ENCODE measurements at places on chromosomes 4 and X.

GRCh38 chr4:184392316-184392715, 82.0 kb downstream of the IRF2 start:
- no peak for DNase-seq

GRCh38 chrX:64394059-64394873, 986 bp downstream of the MTMR8 start:
- no peak for DNase-seq

DNA sequence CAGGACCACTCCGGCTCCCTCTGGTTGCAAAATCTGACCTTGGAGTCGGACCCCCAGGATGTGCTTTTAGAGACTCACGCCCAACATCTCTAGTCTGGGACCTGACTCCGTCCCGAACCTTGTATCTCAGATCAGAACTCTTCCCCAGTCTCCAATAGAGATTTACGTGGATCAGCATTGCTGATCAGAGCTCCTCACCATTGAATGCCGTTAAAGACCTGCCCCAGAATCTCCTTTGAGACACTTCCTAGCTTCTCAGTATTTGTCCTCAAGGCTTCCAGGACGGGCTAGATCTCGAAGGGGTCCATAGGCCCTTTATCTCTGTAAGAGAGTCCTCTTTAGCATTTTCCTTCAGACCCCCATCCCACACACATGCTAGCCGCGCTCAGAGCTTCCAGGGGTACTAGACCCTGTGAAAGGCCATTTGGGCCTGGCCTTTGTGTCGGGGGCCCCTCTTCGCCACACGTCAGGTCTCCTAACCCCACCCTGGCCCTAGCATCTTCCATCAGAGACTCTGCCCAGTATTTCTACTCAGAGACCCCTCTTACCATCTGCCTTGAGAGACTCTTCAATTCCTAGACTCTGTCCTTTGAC, 662 bp downstream of the UBA1 start:
- no peak for DNase-seq

GRCh38 chr4:152112190-152112589, 351.4 kb upstream of the GATB start:
- no peak for DNase-seq

DNA sequence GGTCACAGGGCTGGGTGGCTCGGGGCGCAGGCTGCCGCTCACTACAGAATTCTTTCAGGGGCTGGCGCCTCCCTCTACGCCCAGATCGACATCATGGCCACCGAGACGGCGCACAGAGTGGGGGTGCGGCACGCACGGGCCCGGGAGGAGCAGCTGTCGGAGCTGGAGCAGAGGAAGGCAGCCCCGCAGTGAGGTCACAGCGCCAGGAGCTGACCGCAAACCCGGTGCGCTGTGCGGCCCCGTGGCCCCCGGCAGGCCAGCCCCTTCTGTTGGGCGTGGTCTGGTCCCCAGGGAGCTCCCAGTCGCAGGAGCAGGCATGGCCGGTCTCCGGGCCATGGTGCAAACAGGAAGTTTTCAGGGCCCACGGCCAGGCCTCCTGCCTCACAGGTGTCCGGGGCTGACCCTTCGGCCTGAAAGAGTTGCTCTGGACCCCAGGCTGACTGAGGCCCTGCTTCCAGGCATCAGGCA, 31.6 kb downstream of the LRPAP1 start:
- no peak for DNase-seq

GRCh38 chr4:176814770-176815169, 22.0 kb upstream of the VEGFC start:
- DNase-seq = no peak

DNA sequence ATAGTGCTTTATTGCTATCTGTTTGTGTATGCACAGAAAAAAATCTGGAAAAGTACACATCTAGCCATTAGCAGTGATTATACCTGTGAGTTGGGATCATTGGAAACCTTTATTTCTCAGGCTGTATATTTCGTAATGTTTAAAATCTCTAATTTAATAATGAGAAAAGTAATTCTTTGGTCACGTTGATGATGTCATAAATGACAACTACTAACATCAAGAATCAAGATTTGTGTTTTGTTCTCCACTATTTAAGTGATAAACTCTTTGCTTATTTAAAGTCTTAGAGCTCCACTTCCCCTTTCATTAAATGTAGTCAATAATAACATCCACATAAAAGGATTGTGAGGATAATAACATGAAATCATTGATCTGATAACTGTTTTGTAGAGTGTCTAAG, 126.2 kb downstream of the TMA16 start:
- DNase-seq = no peak

DNA sequence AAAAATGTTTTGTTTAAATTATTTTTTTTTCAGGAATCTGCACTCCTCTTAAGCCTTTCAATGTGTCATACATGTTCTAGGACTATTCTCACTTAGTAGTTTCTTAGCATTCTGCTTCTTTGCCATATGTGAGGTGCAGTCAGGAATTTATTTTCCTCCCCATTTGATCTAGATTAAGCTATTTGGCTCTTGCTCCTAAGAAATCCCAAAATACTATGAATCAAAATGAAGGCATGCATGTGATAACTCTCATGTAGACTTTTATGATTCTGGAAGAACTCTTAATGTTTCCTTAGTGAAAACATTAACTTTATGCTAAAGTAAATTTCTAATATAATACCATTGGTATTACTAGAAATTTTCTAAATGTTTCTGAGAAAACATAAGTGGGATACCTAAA, 664.5 kb downstream of the RAPGEF2 start:
- no peak for DNase-seq

DNA sequence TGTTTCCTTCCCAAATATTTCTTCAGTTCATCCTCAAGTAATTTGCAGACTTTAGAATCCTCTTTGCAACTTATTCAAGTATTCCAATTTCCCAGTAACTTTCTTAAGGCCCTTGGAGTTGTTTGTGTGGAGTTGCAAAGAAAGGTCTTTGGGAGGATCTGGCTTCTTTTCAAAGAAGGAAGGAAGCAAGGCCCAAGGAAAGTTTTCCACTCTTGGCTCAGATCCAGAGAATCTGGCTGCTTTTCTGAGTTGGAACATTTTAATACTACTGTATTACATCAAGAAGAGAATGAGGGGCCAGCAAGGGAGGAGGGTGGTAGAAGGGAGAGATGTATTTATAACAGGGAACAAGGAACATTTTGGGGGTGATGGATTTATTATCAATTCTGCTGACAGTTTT, 10.5 kb downstream of the CDX4 start:
- no peak for DNase-seq

All from CD8-positive, alpha-beta T cell (primary cell).